ENCODE measurements at places on chromosomes 7 and 10.

- DNase-seq, result no peak
Measured at GRCh38 chr7:65809982-65810288, 62.9 kb upstream of the VKORC1L1 start.

DNA sequence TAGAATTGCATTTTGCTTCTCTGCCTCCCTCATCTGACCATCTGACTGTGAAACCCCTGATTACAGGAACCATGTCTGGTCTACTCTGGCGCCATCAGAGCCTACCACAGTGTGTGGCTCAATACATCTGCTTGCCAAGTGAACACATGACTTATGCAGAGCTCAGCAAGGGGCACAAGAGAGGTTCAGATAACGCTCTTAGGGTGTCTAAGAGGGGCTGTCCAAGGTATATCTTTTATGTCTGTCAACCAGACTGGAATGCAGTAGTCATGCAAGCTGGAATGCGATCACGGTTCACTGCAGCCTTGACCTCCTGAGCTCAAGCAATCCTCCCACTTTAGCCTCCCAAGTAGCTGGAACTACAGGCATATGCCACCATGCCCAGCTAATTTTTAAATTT, 10.3 kb upstream of the RRP12 start:
- DNase-seq, result no peak

DNA sequence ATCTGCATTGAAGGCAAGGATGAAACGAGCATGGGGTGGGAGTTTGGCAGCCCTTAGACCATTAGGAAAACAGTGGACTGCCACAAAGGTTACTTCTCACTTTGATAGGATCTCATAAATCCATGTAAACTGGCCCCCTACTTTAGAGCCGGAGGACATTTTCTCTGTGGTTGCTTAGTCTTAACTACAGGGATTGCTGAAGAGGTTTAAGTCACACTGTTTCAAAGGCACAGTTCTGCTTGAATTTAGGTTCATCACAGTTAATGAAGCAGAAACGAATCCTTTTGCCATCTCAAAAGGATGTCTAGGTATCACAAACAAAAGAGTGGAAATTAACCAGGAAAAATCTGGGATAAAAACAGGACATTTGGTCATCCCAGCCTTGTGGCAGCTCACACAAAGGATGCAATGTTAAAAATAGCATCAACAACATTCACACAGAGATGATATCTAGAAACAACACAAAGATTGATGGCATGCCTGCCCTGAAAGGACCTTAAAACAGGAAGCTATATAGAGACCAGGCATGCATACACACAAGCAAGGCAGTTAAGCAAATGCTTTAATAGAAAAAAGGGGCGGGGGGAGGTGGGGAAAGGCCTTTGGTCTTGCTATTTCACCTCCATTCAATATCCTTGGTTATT, 74.0 kb downstream of the DOCK4 start:
- no peak for DNase-seq

DNA sequence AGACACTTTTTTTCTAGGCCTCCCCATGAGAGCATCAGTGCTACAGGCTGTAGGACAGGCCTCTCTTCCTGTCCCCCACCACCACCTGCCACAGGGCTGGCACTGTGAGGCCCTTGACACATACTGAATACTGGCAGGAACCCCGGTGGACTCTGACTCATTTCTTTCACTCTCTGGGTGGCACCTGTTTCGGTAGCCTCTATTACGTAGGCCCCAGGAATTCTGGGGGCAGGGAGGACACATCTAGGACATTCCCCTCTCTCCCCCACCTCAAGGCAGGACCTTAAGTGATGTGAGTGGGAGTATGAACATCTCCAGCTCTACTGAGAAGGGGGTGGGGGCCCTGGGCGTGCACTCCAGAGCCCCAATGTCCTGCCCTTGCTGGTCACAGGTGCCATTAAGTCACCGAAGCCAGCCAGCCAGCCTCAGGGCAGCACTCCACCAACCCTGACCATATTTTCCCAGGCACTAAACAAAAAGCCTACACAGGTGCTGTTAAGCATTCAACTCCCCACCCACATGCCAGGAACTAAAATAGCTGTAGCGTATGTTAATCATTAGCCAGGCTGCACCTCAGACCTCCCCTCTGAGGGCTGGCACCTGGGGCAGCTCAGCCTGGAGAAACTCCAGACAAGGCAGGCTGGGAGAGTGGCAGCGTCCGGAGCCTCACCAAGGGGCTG, 8.9 kb downstream of the ANXA11 start:
- no peak for DNase-seq

- DNase-seq, result no peak
Measured at GRCh38 chr7:3068530-3068929, 24.9 kb upstream of the CARD11 start.

DNA sequence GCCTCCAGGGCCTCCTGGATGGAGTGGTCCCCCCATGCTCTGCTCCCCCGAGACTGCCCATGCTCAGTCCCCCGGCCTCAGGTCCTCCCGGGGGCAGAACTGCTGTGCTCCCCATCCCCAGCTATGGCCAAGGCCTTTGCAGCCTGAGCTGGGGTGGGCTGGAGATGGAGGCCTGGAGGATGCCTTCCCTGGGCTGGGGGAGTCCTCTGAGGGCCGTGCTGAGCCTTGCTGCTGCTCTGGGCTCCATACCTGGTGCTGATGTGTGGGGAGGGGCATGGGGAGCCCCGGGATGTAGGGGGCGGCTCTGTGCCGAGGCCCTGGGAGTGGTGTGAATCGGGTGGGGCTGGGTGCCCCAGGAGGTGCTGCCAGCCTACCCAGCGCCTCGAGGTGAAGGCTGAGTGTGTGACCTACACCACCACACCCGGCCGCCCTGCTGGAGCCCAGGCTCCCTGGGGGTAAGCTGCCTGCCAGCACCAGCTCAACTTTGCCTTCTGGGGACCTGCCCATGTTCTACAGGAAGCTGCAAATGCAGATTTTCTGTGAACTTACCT, 109.5 kb downstream of the UNCX start:
- no peak for DNase-seq

GRCh38 chr10:77911535-77912123, 14.9 kb downstream of the DLG5 start:
- DNase-seq, result no peak

DNA sequence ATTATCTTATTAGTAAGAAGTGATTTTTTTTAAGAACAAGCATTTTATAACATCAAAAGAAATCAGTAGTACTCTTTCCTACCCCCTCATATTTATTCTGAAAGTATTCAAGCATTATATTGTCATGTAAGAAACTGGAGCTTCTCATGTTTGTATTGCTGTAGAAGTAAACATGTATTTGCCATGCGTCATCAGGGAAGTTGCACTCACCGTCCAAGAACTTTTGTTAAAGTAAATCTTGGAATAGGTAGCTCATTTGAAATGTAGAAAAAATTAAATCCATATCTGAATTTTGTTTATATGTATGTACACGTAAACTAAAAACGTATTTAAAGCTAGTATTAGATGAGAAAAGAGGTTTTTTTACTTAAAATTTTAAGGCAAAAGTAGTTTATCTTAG, 96.8 kb downstream of the PTEN start:
- DNase-seq, result no peak

- no peak for DNase-seq
Measured at GRCh38 chr7:113207931-113208330, 89.6 kb upstream of the SMIM30 start.

DNA sequence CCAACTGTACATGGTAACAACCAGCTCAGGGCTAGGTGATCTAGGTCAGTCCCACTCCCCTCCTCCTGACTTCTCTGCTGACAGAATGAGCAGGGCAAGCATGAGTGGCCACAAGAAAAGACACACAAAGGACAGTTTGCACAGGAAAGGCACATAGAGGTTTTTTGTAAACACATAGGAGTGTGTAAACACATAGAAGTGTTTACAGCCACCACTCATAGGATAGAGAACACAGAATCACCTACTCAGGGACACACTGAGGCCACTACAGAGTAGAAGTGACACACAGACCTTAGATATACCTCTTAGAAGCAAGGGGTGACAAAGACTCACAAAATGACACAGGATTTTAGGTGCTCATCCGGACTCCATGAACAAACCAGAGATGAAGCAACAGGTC, 19.0 kb downstream of the NUDCD3 start:
- DNase-seq, result no peak

GRCh38 chr7:69739931-69740431, 141.7 kb downstream of the AUTS2 start:
- DNase-seq, result peak; percentile 17

- DNase-seq, result no peak
Measured at GRCh38 chr10:22219308-22219707, 1.5 kb upstream of the EBLN1 start.

DNA sequence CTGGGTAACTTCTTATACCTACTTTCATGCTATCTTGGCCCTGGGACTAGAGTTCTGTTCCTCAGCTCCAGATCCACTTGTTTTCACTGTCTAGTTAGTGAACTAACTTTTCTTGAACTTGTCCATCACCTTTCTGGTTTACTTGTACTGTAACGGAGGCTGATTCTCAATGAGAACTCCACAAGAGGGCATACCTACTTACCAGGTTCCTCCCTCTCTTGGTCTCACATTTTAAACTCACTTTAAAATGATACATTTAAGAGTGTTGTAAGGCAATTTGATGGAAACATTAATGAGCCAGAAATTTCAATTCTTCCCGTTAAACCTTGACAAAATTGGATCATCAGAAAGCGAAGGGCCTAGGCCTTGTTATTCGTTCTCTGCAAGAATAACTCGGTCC, 111.6 kb downstream of the MAGI2 start:
- no peak for DNase-seq

DNA sequence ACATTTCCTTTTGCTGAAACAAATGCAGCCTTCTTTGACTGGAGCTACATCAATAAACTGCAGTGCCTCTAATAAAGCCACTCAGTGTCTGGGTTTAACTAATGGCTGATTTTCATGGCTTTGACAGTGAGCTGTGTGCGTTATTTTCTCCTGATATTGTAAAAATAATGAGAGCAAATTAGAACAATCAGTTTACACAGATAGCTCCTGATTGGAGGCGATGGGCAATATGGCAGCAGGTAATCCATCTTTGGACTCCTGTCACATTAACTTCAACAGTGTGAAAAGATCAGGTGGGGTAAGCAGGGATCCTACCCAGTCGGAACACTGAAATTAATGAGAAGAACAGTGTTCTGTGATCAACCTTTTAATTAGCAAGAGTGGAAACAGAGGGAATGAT, 100.7 kb downstream of the POLL start:
- DNase-seq, result no peak

DNA sequence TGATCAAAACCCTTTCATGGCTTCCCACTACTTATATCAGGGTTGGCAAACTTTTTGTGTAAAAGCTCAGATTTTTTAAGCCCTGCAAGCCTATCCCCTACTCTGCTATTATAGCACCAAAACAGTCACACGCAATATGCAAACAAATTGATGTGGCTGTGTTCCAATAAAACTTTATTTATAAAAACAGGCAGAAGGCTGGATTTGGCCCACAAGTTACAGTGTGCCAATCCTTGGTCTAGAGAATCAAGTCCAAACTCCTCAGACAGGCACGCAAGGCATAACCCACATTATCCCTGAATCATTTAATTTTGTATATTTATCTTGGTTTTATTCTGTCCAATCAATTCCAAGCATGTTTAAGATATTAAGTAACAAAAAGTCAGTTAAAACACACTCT, 71.9 kb downstream of the SGMS1 start:
- no peak for DNase-seq

DNA sequence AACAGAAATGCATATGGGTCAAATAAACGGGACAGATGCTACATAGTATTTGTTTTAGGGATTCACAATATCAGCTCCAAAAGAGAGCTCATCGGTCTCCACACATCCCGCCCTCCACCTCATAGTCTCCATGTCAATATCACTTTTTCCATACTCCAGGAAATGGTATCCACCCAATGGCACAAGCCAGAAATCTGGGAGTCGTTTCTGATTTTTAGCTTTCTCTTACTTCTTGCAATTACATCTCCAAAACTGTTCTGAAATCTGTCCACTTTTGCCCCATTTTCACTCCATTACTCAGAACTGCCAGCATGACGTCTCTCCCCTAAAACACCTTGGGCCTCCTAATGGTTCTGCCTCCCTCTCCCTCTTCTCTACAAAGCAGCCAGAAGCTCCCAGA, 47.4 kb upstream of the EZH2 start:
- DNase-seq, result no peak

GRCh38 chr7:150357270-150357669, 11.4 kb upstream of the REPIN1 start:
- DNase-seq, result no peak

GRCh38 chr10:110426294-110427181, 71.2 kb upstream of the DUSP5 start:
- DNase-seq, result no peak
